ENCODE measurements at places on chromosomes 3 and 15. TPM values are rescaled to one million over a fixed set of nuclear protein-coding genes. Genes with fewer than 3 reads are reported as not detected.

HDGFL3 gene
- 78.8 TPM for total RNA-seq

DNA sequence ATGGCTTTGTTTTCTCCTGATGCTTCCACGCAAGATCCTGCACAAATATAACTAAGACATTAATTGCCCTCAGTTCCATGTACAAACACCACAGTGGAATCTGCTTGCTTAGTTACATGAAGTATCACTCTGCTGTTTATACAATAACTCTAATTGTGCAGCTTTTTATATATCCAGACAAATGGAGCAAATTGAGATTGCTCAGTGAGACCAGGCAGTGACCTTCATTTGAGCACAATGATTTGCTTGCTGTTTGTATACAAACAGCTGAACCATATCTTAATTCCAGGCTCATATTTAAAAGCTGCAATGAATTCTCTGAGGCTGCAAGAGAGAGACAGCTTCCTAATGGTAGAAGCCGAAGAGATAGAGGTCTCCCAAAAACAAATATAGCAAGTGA is 243.7 kb downstream of the CADPS start:
- no peak overlapping the region for H3K4me3 ChIP-seq
- H3K4me1 ChIP-seq = no peaks in the 10 kb centered on the region
- H3K27ac ChIP-seq = no peak overlapping the region
- peaks cover 39% of the 10 kb centered on the region for H3K27me3 ChIP-seq

TIGIT gene
- total RNA-seq = not detected

DNA sequence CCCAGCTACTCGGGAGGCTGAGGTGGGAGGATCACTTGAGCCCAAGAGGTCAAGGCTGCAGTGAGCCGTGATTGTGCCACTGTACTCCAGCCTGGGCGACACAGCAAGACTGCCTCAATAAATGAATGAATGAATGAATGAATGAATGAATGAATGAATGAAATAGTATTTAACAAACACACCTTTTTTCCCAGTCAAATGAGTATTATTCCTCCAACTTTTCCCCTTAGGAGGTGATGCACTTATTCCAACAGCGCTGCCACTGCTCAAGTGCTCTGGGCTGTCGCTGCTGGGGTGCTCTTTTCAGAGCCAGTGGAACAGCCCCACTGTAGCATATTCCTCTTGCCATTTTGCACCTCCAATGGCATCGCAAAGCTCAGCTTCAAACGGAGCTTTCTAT is 66.8 kb upstream of the RAD18 start:
- no peaks in the 10 kb centered on the region for H3K4me1 ChIP-seq
- no peaks in the 10 kb centered on the region for H3K27me3 ChIP-seq
- H3K27ac ChIP-seq = no peak overlapping the region
- DNase-seq = no peak
- peaks cover 9% of the 10 kb centered on the region for H3K36me3 ChIP-seq

DNA sequence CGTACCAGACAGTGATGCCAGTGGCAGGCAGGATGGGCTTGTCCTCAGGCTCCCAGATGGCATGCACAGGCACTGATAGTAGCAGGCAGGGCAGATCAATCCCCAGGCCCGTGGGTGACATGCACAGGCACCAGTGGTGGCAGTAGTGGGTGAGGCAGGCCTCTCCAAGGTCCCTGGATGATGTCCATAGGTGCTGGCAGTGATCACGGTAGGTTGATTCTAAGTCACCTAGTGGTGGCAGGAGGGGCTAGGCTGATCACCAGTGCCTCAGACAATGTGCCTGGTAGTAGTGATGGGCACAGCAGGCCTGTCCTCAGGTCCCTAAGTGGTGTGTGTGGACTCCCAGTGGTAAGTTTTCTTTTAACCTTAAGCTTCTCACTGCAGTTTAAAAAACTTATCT is 19.6 kb downstream of the CEP63 start:
- peaks cover 71% of the 10 kb centered on the region for H3K36me3 ChIP-seq
- H3K27me3 ChIP-seq = no peaks in the 10 kb centered on the region
- no peaks in the 10 kb centered on the region for H3K4me1 ChIP-seq
- H3K4me3 ChIP-seq = no peak overlapping the region
- no peak overlapping the region for H3K27ac ChIP-seq
- no peak for DNase-seq

MYRIP gene
- 0.53 TPM for total RNA-seq

TIMP4 gene
- 0.48 TPM for total RNA-seq

DNA sequence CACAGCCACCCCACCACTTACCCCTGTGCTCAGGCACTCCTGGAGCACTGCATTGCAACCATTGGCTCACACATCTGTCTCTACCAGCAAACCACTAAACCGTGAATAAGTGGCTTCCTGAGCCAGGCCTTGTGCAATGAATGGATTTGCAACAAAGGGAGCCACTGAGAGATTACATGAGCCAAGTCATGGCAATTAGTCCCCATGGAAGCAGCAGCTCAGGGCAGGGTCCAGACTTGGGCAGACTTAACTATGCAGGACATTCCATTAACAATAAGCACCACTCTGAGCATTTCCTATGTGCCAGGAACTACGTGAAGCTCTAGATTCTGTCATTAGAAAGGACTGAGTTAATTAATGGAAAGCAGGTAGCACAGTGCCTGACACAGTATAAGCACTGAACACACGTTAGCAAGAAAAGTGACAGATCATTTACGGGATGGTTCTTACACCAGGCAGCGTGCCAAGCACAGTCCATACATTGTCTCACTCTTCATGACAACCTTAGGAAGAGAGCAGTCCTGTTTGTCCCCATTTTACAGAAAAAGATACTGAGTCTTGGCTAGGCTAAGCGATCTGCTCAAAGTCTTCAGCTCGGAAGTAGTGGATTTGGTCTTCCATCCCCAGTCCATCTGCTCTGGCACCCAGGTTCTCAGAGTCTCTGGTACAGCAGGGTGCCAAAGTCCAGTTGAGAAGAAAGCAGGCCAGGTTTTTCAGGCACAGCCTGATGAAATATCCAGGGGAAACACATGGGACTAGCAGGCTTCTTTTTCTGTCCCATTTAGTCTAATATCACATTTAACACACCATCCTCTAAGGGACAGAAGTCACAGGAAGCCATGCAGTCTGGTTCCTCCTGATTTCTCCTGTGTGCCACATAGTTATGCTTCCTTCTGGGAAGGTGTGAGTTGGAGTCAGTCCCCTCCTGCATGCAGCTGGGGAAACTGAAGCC is 44.1 kb downstream of the LIPC start:
- H3K36me3 ChIP-seq = peaks cover 4% of the 10 kb centered on the region
- H3K4me3 ChIP-seq = peak overlapping the region; percentile 42
- no peaks in the 10 kb centered on the region for H3K27me3 ChIP-seq
- no peak for DNase-seq

DNA sequence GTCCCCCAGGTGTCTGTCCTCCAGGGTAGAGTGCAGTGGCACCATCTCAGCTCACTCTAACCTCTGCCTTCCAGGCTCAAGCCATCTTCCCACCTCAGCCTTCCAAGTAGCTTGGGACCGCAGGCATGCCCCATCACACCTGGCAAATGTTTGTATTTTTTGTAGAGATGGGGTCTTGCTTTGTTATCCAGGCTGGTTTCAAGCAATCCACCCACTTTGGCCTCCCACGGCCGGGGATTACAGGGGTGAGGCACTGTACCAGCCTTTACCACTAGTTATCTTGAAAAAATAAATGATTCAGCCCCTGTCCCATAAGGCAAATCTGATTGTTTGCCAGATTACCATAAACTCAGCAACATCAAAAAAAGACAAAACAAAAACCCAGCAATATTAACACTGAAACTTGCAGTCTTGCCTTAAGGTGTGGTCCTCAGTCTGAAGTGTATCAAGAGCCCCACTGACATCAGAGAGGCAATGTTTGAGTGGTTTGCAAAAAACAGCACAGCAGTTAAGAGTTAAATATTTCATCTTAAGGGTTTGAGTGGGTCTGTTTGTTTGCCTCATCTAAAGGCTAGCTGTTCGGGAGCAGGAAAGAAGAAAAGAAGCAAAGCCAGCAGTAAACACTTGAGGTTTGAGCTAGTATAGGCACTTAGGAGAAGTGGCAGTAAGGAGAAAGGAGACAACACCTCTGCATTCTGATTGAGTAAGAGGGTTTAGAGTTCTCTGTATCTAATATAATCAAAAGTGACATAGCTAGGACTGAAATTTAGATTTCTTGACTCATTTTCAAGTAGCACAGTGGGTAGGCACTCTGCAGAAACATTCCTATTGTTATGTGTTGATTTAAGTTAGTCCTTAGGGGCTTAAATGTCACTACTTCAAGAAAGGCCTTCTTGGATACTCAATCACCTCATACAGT is 26.3 kb upstream of the EDEM1 start:
- peaks cover 3% of the 10 kb centered on the region for H3K36me3 ChIP-seq
- H3K4me1 ChIP-seq = peaks cover 37% of the 10 kb centered on the region
- no peak for DNase-seq

FANCD2OS gene
- total RNA-seq = not detected

GOLGA8S gene
- total RNA-seq = 0.19 TPM

DNA sequence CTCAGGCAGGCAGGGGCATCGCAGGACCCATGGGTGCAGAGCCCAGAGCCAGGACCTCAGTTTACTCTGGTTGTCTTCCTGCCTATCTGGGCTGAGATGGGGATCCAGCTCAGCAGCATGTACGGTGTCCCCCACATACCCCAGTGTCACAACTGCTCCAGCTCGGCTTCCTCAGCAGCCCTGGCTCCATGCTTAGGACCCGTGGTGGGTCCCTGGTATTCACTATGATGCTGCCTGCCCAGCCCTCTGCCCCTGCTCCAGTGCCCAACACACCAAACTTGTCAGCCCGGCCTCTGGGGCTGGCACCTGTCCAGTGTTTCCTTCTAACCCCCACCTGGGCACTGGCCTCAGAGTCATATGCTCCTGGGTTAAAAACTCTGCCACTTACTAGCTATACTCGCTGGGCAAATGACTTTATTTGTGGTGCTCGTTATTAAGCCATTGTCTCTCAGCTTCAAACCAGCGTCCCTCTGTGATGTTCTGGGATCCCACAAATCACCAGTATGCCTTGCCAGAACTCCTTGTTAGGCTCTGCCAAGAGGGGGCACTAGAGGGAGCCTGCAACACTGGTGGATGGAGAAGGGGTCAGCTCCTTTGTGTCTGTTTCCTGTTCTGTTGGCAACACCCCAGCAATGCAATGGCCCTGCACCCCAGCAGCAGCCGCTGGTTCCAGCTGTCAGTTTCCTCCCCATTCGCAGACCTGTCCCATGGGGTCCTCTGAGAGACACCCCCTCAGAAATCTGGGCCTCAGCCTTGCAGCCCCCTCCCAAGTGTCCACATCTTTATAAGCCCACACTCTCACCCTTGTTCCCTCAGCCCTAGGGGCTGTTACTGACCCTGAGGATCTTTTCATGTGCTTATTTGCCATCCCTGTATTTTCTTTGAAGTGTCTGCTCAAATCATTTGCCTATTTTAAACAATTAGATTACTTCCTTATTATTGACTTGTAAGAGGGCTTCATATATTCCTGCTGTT is 24.1 kb upstream of the MRPS22 start:
- DNase-seq = no peak
- peaks cover 62% of the 10 kb centered on the region for H3K27me3 ChIP-seq
- no peaks in the 10 kb centered on the region for H3K4me1 ChIP-seq
- H3K27ac ChIP-seq = no peak overlapping the region
- no peaks in the 10 kb centered on the region for H3K36me3 ChIP-seq
- H3K4me3 ChIP-seq = no peak overlapping the region

CADPS gene
- total RNA-seq = 21.6 TPM

- H3K4me1 ChIP-seq = peaks cover 30% of the 10 kb centered on the region
- peak overlapping the region; percentile 3 for H3K27ac ChIP-seq
- no peak overlapping the region for H3K4me3 ChIP-seq
These were observed 130.0 kb downstream of the RBMS3 start for GRCh38 chr3:29410660-29411405.

PLIN1 gene
- total RNA-seq = 0.58 TPM

DNA sequence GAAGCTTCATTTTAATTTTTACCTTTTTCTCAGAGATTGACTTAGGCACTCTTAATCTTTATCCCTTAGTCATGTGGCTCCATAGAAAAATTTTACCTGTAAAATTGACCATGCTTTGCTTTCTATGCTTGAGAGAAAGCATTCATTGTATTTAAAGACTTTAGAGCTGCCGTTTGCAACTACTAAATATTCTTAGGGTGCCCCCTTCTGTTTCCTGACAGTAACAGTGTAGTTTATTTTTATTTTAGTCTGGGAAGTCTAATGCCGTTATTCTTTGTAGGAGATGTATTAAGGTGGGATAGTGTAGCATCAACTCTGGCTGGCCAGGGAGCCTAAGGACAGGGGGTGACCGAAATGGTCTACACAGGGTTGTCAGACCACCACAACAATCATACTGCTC is 84.5 kb upstream of the SYNPR start:
- no peaks in the 10 kb centered on the region for H3K36me3 ChIP-seq
- peaks cover 45% of the 10 kb centered on the region for H3K27me3 ChIP-seq
- peaks cover 5% of the 10 kb centered on the region for H3K4me1 ChIP-seq

GRCh38 chr15:71060983-71061382 is 54.3 kb upstream of the THSD4 start:
- no peaks in the 10 kb centered on the region for H3K4me1 ChIP-seq
- H3K4me3 ChIP-seq = no peak overlapping the region
- peaks cover 4% of the 10 kb centered on the region for H3K36me3 ChIP-seq
- H3K27ac ChIP-seq = no peak overlapping the region
- no peaks in the 10 kb centered on the region for H3K27me3 ChIP-seq
- no peak for DNase-seq

SQOR gene
- total RNA-seq = 6.7 TPM

PDZRN3 gene
- total RNA-seq = 58.6 TPM

XYLB gene
- 10.2 TPM for total RNA-seq

CPLX3 gene
- not detected for total RNA-seq

DNA sequence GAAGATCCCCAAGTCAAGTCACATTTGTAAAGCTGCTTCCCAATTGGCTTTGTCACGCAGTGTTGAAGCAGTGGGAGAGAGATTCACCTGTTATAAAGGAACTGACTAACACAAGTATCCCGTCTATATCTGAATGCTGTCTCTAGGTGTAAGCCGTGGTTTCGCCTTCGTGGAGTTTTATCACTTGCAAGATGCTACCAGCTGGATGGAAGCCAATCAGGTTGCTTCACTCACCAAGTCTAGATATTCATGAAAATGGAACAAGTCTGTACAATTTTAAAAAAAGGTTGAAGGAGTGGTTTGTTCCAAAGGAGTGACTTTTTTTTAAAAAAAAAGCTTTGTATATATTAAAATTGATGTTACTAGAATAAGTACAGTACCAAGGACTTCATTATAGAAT is 11.7 kb downstream of the RBM5 start:
- H3K36me3 ChIP-seq = peaks cover 44% of the 10 kb centered on the region
- H3K27ac ChIP-seq = no peak overlapping the region
- H3K4me3 ChIP-seq = no peak overlapping the region
- no peak for DNase-seq
- H3K27me3 ChIP-seq = no peaks in the 10 kb centered on the region
- H3K4me1 ChIP-seq = no peaks in the 10 kb centered on the region

GRCh38 chr3:134797057-134797740 is 2.1 kb downstream of the EPHB1 start:
- H3K4me1 ChIP-seq = peaks cover 3% of the 10 kb centered on the region
- H3K4me3 ChIP-seq = peak overlapping the region; percentile 99
- peak; percentile 62 for DNase-seq
- peaks cover 90% of the 10 kb centered on the region for H3K27me3 ChIP-seq

ZNF662 gene
- not detected for total RNA-seq

- H3K36me3 ChIP-seq = no peaks in the 10 kb centered on the region
- H3K4me3 ChIP-seq = no peak overlapping the region
- DNase-seq = no peak
- H3K27ac ChIP-seq = peak overlapping the region; percentile 12
- peaks cover 5% of the 10 kb centered on the region for H3K27me3 ChIP-seq
These were observed 344.8 kb downstream of the ERC2 start for GRCh38 chr3:56123487-56123886.

C3orf70 gene
- 1.6 TPM for total RNA-seq

RTP4 gene
- 2.8 TPM for total RNA-seq

All from type B pancreatic cell (in vitro differentiated cells).